ENCODE measurements at places on chromosomes 2 and 18.

DNA sequence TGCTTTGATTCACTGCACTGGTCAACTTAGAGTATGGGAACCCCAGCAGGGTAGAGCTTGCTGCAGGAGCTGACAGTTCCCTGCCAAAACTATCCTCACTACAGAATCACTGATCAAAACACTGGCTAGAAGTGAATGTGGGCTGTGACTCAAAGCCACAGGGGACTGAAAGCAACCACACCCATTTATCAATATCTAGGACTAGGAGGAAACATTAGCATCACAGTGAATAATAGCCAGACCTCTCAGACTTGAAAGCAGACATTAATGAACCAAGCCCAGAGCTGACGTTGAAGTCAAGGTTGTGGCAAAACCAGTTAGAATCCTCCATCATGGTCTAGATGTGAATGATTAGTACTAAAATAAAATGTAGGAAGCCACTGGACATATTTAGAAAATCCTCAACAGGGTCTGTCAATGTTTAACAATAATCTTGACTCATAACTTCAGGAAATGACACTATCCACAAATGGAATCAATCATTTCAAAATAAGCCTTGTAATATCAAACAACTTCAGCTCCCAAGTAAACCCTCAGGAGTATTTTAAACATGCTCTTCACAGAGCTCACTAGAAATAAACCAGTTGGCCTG, 131.4 kb downstream of the CDH20 start:
- no peak for DNase-seq

DNA sequence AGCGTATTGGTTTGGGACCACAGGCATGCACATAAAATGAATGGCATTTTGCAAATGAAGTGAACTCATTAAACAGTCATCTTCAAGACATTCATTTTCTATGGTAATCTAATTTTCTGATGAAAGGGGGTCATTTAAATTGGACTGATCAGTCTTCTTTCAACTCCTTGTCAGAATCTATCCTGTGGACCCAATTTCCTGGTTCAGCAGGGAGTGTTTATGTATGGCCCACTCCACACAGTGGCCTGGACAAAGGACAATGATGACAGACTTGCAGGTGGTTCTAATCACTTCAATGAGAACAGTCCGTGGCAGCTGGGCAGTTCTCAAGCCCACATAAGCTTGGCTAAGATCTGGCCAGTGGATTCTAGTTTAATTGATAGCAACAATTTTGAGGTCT, 448.1 kb downstream of the DCDC2C start:
- no peak for DNase-seq

DNA sequence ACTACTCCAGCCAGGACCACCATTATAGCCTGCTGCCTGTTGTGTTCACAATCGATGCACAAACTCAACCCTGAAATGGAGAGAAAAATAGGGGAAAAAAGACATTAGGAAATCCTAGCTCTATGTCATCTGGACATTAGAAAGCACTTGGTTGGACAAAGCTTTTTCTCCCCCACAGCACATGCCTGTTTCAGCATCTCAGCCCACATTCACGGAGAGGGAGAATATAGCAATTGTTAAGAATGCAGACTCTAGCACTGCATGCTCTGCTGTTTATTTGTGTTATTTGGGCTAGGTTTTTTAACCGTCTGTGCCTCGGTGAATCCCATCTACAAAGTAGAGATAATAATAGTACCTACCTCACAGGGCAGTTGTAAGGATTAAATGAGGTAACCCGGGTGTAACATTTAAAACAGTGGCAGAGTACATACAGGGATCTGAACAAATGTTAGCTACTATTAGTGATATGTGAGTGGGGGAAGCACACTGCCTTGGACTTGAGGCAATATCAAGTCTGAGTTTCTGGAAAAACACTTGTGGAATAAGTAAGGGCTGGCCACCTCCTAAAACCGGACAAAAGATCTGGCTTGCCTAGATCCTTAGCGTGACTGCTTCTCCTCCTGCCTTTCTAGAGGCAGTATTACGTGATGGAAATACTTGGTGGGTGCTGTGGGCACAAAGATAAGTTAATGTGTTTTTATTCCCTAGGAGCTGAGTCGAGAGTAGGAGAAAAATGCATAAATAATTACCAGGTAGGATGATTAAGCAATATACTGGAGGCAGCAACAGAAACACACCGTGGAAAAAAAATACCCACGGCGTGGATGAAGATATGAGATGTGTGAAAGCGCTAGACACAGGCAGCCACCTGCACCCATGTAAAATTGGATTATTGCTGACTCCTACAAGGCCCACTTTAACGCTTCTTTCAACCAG, 1.0 kb upstream of the PPP1CB start:
- peak; percentile 20 for DNase-seq

GRCh38 chr2:9478526-9478925, 4.2 kb downstream of the IAH1 start:
- no peak for DNase-seq

DNA sequence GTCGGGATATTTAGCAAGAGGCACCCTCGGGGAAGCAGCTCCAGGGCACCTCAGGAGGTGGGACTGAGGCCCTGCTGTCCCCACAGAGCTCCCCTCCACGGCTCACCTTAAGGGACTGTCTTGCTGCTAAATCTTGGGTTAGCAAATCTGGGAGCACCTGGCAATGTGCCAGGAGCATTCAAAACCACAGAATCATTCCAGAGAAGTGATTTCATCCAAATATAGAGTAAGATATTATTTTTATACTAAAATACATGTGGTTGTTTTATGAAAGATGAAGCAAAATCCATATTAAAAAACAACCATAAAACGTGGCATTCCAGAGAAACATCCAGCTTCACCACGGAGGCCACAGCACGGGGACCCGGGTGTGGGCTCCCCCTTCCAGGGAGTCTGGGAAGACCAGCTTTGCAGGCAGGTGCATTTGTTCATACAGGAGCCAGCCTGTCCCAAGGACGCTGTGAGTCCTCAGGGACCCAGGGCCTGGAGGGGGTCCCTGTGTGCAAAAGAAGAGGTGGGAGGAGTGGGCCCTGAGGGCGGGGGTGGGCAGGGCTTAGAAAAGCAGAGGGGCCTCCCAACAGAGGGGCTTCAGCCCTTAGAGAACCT, 16.3 kb downstream of the HS1BP3 start:
- no peak for DNase-seq

GRCh38 chr2:67503066-67503795, 106.1 kb downstream of the ETAA1 start:
- DNase-seq = no peak

DNA sequence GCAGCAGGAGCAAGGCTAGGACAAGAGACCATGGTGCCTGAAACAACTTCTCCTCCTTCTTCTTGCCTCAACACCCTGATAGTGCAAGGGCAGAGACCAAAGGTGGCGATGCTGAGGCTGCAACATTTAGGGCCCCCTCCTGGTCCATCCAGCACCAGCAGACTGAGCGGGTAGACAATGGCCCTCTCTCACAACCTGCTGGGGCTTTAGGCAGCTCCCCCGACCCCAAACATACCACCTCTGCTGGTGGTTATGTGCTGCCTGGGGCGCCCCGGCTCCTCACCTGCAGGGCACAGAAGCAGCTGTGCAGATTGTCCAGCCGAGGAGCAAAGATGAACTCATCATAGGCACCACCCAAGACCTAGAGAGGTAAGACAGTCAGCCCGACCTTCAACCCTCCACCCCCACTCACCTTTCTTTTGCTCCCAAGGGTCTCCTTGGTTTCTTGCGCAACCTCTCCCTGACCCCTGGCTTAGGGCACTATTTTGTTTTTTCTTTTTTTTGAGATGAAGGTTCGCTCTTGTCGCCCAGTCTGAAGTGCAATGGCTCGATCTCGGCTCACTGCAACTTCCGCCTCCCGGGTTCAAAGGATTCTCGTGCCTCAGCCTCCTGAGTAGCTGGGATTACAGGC, 3.5 kb downstream of the DNPEP start:
- DNase-seq = no peak

- DNase-seq = no peak
Observed at GRCh38 chr2:86593266-86593665, 30.0 kb upstream of the CHMP3 start.

- DNase-seq = no peak
Observed at GRCh38 chr18:27057519-27058234, 127.4 kb downstream of the CHST9 start.

- no peak for DNase-seq
Observed at GRCh38 chr2:154381931-154382794, 316.3 kb upstream of the KCNJ3 start.

DNA sequence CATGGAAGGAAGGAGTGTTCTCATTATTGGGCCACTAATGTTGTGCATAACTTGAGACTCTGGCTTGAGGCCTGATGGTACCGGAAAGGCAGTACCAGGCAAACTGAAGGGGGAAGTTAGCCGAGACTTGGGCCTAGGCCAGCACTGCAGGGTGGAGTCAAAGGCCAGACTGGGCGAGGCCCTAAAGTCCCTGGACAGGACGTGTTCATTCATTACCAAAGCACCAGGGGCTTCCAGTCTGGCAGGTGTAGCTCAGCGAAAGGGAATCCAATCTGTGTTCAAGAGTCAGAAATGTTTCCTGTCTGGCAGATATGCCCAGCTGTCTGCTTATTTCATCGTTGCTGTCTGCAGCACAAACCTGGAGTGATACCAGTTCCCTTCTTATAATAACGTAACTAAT, 4.7 kb upstream of the ITSN2 start:
- DNase-seq = no peak

DNA sequence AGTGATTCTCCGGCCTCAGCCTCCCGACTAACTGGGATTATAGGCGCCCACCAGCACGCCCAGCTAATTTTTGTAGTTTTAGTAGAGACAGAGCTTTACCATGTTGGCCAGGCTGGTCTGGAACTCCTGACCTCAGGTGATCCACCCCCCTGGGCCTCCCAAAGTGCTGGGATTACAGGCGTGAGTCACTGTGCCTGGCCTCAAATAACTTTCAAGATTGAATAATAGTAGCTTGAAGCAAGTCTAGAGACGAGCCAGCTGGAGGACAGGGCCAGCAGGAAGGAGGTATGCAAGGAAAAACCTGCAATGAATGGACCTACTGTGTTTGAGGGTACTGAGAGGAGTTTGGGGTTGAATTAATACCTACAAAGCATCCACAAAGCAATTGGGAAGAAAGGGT, 87.5 kb downstream of the MSH2 start:
- no peak for DNase-seq

GRCh38 chr2:114156366-114157056, 266.6 kb downstream of the ACTR3 start:
- no peak for DNase-seq

DNA sequence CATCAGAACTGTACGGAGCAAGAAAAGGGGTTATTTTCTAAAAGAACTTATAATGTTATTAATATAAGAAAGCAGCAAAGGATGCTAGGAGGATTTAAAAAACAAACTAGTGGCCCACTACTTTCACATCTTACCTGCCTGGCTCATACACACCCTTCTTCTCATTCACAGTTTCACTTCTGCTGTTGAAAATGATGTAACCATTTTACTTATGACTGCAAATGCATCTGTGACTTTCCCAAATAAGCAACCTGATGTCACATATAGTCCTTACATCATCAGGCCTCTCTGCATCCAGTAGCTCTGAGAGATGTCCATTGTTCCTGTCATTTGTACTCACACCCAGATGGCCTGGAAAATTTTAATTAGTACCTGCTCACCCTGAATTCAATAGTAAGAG, 101.8 kb upstream of the MYO3B start:
- DNase-seq = no peak

DNA sequence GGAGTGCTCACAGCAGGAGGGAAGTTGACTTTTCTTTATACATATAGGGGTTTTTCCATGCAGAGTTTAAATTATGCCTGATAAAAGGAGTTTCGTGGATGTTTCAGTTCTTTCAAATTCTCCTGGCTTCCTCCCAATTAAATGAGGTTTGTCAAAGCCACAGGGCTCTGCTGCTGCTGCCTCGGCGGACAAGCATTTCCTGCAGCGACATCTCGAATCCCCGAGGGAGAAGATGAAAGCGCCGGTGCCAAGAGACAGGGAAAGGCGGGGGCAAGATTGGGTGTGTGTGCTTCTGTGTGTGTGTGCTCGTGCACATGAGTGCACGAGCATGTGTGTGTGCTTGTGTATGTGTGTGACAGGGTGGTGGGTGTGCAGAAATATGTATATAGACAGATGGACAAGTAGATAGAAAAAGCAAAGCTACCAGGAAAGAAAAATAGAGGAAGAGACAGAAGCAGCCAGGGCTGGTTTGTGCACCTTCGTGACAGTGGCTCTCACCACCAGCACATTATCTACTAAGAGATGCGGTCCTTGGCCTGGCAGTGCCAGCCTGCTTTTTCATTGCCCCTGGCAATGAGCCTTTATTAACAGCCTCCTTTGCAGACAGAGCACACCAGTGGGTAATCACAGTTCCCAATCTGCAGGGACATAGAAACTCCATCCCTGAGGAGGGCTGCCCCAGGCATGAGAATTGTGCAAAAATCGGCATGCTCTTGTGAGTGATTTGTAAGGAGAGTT, 76.2 kb downstream of the CDK15 start:
- no peak for DNase-seq

GRCh38 chr2:62913311-62913710, 137.3 kb upstream of the OTX1 start:
- no peak for DNase-seq

DNA sequence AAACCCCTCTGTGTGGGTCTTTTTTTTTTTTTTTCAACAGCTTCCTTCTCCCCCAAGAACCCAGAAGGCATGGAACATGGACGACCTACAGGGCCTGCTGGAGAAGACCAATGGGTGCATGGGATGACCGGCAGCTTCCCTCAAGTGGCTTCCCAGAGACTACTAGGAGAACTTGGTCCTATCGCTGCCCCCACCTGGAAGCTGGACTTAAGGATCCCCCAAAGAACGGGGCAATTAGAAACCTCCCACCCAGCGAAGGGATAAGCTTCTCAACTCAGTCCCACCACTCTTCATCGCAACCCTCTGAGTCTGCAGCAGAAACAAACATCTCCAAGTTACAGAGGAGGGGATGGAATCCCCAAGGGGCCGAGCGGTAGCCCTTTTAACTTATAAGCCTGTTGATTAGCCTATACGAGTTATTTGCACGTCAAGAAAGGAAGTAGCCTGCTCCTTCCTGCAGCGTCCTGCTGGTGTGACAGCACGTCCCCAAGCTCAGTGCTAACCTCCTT, 1.4 kb downstream of the ACTR1B start:
- no peak for DNase-seq

- no peak for DNase-seq
Observed at GRCh38 chr2:223470602-223471001, 131.6 kb downstream of the SCG2 start.

GRCh38 chr2:191045141-191045540, 31.2 kb upstream of the STAT1 start:
- no peak for DNase-seq

GRCh38 chr2:157819761-157820160, 56.4 kb downstream of the ACVR1 start:
- no peak for DNase-seq

- DNase-seq = no peak
Observed at GRCh38 chr18:6719098-6719846, 10.2 kb upstream of the ARHGAP28 start.

DNA sequence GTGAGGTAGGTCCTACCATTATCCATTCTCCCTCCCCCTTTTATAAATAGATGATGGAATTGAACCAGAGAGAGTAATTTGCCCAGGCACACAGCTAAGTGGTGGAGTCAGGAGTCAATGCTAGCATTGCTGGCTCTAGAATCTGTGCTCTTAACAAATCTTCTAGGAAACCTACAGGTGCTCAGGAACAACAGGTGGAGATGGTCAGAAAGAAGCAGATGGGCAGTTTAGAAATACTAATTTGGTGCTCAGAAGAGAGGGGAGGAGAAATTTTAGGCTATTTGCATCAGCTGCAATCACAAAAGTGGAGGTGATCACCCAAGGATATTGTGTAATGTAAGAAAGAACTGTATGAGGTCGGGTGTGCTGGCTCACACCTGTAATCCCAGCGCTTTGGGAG, 219.4 kb upstream of the SMAD7 start:
- DNase-seq = no peak

Measured in right renal pelvis (tissue), 4 donors.